ENCODE measurements at places on chromosomes 16 and 17.

GRCh38 chr17:50268026-50268425 is 6.2 kb upstream of the TMEM92 start:
- no peak for DNase-seq

- no peak for DNase-seq
Observed at GRCh38 chr17:64448665-64449512, at the start of gene MILR1. Gene MILR1, plus strand, starts transcription at chr17:64449115. Its CDS starts 54 bp downstream, at chr17:64449169.

DNA sequence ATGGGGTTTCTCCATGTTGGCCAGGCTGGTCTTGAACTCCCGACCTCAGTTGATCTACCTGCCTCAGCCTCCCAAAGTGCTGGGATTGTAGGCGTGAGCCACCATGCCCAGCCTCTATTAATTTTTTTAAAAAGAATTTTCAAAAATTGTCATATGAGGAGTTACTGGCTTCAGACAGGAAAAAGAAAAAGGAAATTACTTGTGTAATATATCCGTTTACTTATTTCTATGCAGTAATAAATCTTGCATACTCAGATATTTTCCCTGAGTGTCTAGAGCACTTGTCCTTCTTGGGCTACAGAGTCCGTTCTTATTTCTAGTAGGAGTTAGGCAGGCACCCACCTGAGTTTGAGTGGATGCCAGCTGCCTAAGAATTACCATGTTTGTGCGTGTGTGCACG is 85.8 kb downstream of the VMP1 start:
- no peak for DNase-seq

DNA sequence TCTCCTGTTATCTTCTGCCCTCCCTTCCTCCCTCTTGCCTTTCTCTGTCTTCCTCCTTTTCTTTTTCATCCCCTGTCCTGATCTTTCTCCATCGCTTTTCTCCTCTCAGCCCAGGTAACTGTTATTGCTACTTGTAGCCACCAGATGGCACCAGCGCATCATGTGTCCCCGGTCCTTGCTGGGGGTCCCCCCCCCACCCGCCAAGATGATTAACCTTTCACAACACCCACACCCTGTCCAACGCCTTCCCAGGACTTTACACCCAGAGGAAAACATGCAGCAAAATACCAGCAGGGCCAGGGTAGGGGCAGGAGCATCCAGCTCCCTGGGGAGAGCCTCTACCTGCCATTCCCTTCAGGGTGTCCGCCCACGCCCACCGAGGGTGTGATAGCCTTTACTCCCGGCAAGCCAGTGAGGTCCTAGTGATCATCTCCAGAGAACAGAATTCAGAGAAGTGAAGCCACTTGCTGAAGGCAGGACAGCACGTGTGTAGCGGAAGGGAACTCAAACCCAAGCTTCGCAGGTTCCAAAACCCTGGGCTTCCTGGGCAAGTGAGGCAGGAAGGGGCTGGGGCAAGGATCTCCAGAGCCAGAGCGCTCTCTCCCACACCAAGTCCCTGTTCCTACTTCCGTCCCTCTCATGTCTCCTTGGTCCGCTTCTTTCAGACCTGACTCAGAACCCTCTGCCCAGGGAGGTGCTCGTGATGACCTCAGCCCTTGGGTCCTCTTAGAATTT is 13.4 kb upstream of the TAC4 start:
- DNase-seq = peak; percentile 47

- DNase-seq = no peak
Observed at GRCh38 chr16:73339821-73340220, 291.9 kb upstream of the ZFHX3 start.

- DNase-seq = no peak
Observed at GRCh38 chr17:58671969-58672368, 19.9 kb downstream of the TEX14 start.

DNA sequence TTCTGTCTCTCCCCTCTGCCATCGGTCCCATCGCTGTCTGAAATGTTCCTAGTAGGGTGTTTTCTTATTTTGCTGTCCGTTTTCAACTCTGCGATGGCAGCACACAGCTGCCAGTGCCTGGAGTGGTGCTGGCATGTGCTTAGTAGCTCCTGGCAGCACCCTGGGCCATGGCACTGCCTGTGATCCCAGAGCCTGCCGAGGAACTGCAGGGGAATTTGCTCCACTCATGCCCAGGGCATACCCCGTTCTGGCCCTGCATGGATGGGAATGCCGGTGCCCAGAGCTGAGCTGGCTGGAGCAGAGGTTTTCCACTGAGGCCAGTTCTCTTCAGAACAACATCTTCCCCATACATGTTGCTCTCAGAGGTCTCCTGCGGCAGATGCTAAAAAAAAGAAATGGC is 43.1 kb downstream of the GPT2 start:
- DNase-seq = peak; percentile 64

GRCh38 chr16:3189869-3190268 is 1.9 kb downstream of the OR1F1 start:
- no peak for DNase-seq

DNA sequence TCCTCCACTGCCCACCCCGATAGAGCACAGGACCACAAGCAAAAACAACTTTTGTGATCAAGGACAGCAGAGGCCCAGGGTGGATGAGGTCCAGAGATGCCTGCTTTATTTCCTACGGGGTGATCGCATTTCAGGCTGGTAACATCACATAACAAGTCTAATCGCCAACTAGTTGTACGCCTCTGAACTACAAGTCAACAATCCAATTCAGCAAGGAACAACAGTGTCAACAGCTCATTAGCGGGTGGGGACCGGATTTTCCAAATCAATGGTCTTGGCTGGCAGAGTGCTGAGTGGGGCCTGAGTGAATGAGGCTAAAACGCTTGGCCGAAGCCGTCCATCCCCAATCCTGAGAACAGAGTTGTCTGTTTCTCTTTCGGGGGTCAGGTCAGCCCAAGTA is 17.1 kb downstream of the MRM3 start:
- peak; percentile 15 for DNase-seq

GRCh38 chr16:83629426-83629825 is 178.4 kb upstream of the HSBP1 start:
- no peak for DNase-seq

- DNase-seq = no peak
Observed at GRCh38 chr16:89401641-89402445, 88.5 kb downstream of the ANKRD11 start.

GRCh38 chr17:57946798-57947358 is 8.3 kb downstream of the CUEDC1 start:
- peak; percentile 63 for DNase-seq

GRCh38 chr17:16873174-16874035 is 98.5 kb downstream of the TNFRSF13B start:
- DNase-seq = no peak

DNA sequence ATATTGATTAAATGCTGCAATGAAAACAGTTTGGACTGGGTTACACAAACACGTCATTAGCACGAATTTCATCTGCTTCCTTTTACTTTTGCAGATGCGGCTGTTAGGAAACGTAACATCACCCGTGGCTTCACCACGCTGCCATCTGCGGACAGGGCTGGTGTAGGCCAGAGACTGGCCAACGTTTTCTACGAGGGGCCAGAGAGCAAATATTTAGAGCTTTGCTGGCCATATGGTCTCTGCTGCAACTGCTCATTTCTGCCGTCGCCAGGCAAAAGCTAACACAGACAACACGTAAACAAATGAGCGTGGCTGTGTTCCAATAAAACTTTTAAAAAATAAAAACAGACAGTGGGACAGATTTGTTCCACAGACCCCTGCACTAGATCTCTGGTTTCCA is 96.6 kb downstream of the ENGASE start:
- DNase-seq = no peak

DNA sequence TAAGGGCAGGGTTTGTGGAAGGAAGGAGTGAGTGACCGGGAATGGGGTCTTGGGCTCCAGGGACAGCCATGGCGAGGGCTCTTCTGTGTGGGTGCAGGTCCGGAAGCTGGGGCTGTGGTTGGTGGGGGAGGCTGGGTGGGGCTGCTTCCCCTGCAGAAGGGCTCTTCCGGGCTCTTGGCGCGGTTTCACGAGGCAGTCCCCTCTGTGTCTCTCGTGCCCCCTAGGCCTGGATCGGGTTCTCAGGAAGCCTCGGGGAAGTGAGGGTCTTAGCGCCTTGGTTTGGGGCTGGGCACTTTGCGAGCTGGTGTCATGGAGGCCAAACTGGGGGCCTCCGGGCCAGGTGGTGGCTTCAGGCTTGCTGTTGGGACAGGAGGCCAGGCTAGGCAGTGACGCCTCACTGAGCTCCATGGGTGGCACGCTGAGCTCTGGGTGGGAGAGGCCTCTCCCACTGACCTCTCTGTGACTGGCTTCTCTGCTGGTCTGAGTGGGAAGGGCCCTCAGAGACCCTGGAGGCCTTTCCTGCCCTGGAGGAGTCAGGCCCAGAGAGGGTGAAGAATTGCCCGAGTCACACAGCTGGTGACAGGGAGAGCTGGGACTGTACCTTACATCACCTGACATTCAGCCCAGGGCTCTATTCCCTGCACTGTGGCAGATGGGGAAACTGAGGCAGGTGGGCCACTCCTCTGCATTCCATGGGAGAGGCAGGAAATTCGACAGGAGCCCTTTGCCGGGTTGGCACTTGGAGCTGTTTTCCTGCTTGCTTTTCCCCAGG is 8.2 kb downstream of the ADCY7 start:
- DNase-seq = peak; percentile 46

DNA sequence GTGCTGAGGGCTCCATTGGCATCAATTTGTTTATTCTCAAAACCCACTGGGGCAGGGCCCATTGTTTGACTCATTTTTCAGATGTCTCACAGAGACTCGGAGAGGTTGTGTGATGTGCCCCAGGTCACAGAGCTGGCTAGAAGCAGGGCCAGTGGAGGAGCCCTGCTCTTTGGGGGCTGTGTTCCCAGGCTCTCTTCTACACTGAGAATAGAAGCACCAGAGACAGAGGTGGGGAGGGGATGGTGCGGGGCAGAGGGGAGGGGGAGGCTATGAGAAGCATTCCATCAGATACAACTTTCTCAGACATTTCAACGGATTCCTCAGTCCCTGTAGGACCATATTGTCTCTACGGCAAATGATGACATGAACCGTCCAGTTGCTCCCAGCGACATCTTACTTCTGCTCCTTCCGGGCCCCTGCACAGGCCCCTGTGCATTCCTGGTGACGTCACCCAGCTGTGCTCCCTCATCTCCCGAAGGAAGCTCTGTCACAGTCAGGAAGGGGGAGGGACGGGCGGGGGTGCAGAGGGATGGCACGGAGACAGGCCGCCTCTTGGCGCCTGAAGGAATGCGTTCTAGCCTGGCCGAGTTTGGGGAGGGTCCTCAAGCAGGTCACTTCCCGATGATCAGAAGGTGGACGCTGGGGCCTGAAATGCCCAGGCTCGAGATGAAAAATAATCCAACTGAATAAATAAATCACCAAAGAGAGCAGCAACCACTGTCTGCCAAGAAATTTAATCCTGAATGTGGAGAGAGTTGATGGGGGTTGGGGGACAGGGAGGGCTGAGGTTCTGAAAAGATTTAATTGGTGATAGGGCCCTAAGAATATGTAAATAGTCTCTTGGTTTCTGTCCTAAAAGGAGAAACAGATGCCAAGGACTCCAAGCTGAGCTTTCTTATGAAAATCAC is 114.1 kb downstream of the NOG start:
- DNase-seq = no peak

- no peak for DNase-seq
Observed at GRCh38 chr16:57882206-57882605, 79.9 kb upstream of the KIFC3 start.

DNA sequence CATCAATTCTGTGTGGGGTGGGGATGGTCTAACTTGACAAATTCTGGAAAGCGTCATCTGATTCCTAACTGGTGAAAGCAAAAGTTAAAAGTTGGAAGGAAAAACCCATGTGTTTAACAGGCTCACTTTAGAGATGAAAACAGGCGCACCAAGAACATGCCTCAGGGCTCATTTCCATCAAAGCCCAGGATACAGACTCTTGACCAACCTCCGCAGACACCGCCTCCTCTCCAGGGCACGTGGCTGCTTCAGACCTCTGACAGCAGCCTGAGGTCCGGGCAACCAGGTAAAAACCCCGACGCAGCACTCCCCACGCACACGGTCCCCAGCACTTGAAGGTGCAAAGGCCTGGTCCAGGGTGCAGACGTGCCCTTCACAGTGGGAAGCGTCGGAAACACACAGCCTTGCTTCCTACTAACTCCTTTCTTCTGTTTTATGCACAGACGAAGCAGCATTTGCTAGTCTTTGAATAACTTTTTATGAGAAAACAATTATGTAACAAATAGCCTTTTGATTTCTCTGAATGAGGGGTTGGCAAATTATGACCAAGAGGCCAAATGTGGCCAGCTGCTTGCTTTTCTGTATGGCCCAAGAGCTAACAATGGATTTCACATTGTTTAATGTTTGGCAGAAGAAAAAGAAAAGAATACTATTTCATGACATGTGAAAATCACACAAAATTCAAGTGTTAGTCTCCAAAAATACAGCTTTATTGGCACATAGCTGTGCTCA is 44.2 kb upstream of the TRAP1 start:
- no peak for DNase-seq

- DNase-seq = no peak
Observed at GRCh38 chr16:60001523-60001922, 1267.4 kb upstream of the GOT2 start.

DNA sequence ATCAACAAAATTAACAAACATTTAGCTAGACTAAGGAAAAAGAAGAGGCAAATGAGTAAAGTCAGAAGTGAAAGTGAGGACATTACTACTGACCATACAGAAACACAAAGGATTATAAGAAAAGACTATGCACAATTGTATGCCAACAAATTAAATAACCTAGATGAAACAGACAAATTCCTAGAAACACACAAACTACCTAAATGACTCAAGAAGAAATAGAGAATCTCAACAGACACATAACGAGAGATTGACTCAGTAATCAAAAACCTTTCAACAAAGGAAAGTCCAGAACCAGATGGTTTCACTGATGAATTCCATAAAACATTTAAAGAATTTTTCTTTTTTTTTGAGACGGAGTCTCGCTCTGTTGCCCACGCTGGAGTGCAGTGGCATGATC is 35.7 kb upstream of the MYLK3 start:
- DNase-seq = no peak

- DNase-seq = no peak
Observed at GRCh38 chr16:89090669-89091426, 2.8 kb upstream of the ACSF3 start.

- DNase-seq = no peak
Observed at GRCh38 chr16:79973320-79973719, 372.8 kb upstream of the MAF start.

- DNase-seq = no peak
Observed at GRCh38 chr16:82136956-82137821, 32.8 kb downstream of the MPHOSPH6 start.

DNA sequence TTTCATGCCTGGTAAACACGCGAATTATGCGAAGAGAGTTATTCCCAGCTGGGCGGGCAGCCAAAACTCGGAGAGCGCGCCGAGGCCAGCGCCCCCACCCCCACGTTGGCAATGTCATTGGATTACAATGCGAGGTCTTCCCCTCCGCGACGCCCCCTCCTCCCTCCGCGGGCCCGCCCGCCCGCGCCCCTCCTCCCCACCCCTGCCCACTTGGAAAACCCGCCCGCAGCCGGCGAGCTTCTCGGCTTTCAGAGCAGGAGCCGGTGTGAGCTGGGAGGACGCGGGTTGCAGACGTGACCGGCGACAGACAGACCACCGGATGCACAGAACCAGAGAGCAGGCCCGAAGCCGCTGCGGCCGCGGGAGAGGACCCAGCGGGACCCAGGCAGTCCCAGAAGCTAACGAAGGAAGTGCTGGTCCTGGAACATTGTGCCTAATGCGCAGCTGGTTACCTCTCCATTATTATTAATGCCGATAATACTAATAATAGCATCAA is 4.0 kb downstream of the NOG start:
- no peak for DNase-seq

All from Right ventricle myocardium superior (tissue), 1 donor.